ENCODE measurements at places on chromosomes 7 and 10.

GRCh38 chr10:67934336-67934735 lies 49.9 kb downstream of the SIRT1 start:
- no peak for DNase-seq

GRCh38 chr7:127438836-127439235 lies 46.3 kb upstream of the ZNF800 start:
- DNase-seq: no peak

- no peak for DNase-seq
Measured at GRCh38 chr10:114073395-114074186, 29.9 kb downstream of the ADRB1 start.

- no peak for DNase-seq
Measured at GRCh38 chr10:58622246-58622645, 109.6 kb downstream of the BICC1 start.

DNA sequence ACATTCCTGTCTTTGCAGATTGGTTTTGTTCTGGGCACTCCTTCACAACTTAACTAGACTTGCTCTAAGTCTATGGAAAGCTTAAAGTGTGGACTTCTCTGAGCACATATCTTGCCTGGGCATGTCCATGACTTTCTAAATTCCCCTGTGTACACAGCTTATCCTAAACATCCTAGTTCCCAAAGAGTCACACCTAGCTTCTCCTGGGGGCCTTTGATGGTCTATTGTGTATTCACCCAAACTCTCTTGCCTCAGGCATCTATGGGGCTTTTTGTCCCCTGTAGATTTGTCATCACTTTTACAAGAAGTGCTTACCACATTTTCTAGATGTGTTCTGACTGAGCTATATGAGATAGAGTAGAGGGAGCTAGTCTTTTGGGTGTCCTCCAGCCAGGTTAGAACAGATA lies 12.2 kb upstream of the ZNF488 start:
- no peak for DNase-seq

DNA sequence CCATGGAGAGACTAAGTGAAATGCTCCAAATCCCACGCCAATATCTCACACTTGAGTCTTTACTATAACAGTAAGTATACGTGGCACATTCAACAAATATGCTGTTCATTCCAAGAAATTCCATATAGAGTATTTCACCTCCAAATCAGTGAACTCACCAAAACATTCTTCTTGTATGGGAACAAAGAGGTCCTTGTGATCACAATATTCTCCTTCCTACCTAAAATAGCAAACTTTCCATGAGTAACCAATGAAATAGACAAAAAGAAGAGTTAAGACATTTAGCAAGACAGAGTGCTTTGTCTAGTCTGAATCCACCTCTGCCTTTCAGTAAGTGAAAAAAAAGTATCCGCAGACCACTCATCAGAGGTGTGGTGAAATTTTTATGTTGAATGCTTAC lies 77.3 kb upstream of the NXPH1 start:
- no peak for DNase-seq

- no peak for DNase-seq
Measured at GRCh38 chr7:35729061-35729783, 34.3 kb upstream of the HERPUD2 start.

DNA sequence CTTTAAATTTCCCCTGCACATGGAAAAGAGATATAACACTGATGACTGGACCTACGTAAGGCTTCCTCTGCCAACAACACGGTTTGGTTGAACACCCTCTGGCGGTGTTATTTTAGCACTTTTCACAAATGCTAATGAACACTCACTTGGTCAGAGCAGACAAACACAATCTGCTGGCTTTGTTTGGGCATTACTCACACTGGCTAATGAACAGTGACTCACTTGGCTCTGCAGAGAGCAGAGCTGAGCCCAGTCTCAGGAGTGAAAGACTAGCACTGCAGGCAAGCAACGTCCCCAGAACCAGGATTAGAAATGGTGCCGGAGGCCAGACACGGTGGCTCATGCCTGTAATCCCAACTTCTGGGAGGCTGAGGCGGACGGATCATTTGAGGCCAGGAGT lies 430.8 kb downstream of the PLXNA4 start:
- no peak for DNase-seq

DNA sequence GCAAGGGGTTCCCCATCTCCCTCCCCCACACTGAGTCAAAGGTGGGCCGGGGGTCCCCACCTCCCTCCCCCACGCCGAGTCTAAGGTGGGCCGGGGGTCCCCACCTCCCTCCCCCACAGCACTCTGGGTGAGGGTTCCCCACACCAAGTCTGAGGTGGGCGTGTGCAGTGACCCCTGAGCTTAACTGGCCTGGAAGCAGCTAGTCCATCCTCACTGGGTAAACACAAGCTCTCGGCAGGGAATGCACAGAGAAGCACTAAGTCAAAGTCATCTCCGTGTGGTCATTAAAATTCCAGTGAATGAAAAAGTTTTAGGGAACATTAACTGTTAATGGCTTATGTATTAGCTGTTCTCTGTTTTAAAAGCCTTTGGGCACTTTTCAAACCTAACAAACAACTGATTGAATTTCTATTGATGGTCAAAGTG lies 43.7 kb upstream of the PRKAR1B start:
- DNase-seq: no peak

- no peak for DNase-seq
Measured at GRCh38 chr7:49631071-49631815, 142.2 kb upstream of the VWC2 start.

All from naive thymus-derived CD4-positive, alpha-beta T cell (primary cell).